HT1080 (cell line): ENCODE measurements at places on chromosomes 1 and 21.
A peak's percentile ranks its signal among the peaks of the same experiment; 100 is the strongest.

GRCh38 chr1:118999348-119000071 lies 11.4 kb upstream of the TBX15 start:
- DNase-seq: no peak

- no peak for DNase-seq
Measured at GRCh38 chr1:226945106-226945857, 5.2 kb downstream of the COQ8A start.

DNA sequence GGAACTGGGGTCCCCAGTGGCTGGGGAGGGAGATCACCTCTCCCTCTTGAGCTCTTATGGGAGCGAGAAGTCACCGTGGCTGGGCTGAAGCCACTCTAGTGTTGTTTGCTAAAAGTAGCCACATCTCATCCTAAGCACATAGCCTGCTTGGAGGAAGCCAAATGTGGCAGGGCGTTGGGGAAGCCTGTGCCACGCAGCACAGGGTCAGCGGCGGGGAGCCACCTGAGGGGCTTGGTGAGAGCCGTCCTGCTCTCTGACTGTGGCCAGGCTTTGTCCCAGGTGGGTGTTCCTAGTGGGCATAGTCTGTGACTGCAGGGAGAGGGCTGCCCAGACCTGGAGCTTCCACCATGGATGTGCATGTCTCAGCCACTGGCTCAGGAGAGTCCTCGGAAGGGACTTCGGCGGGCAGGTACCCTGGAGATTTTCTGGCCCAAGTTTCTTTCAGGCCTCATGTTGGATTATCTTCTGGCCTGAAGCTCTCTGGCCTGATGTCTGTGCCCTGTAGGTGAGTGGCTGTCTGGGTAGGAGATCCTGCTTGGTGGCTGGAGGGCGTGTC lies 38.9 kb downstream of the MORN1 start:
- no peak for DNase-seq

GRCh38 chr1:93394514-93394913 lies 48.8 kb downstream of the DR1 start:
- no peak for DNase-seq

- DNase-seq: peak; percentile 37
Measured at GRCh38 chr1:182786223-182786994, 3.2 kb upstream of the NPL start.

DNA sequence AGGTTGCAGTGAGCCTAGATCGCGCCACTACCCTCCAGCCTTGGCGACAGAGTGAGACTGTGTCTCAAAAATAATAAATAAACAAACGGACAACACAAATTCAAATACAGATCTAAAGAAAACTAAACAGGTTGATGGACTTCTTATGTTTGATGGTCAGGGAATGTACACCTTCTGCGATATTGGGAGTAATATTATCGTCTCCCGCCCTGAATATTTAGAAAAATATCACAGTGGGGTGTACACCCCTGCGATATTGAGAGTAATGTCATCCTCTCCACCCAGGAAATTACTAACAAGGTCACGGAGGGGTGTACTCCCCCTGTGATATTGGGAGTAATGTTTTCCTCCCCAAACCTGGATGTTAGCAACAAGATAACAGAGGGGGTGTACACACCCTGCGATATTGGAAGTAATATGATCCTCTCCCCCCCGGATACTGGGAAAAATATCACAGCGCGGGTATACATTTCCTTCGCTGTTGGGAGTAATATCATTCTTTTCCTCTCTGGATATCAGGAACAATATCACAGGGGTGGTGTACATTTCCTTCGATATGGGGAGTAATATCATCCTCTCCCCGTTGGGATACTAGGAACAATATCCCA lies 1.4 kb upstream of the CFAP298 start:
- no peak for DNase-seq

DNA sequence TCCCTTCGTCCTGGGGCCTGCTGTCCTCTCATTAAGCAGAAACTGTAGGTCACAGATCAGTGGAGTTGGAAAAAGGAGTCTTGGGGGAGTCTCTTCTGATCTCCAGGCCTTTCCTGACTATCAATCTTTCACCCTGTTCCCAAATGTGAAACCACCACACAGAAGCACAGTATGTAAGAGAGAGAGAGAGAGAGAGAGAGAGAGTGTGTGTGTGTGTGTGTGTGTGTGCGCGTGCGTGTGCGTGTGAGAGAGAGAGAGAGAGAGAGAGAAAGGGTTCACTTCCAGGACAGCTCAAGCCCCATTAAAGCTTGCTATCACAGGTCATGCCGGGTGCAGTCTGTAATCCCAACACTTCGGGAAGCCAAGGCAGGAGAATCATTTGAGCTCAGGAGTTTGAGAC lies 1.5 kb upstream of the TTC24 start:
- DNase-seq: no peak

- no peak for DNase-seq
Measured at GRCh38 chr1:47772960-47773682, 224.1 kb downstream of the TRABD2B start.

DNA sequence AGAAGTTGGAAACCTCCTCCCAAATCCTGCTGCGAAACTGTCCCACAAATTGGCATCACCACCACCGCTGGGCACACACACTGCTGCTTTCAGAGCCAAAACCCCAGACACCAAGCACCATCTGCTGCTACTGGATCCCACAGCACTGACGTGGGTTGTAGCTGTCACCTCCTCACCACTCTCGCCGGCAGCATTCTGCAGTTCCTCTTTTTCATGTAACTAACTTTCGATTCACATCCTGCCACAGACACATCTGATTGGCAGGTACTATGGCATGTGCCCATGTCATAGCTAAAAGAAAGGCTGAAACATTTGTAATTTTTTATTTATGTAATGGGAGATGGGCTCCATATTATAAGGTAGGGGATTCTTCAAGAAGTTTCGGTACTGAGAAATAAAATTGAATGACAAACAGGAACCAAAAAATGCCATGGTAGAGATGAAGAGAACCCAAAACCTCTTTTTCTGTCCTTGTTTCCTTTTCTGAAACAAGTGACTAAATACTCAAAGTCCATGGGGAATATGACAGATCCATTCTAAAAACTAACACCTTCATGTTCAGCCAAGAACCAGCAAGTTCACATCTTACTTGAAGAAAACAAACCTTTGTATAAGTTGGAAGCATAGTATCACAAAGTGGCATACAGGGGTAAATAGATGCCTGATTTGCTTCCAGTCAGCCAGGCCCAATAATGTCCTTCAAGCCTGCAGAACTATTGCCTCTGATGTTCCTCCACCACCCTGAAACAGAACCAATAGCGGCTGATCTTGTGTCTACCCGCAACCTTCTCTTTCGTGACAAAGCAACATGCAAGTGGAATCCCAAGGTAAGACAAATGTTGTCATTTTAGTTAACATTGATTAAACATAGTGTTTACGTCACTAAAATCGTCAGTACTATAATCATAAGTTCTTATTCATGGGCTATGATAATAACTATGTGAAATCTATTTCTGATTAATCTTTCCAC lies 26.6 kb upstream of the RGS13 start:
- DNase-seq: no peak
